Stimulated activated CD4-positive, alpha-beta T cell treated with anti-CD3 and anti-CD28 coated beads, Interleukin-4, amount 100 ng/mL, for 24 hours (primary cell): ENCODE measurements at places on chromosomes 5 and 9.
A peak's percentile ranks its signal among the peaks of the same experiment; 100 is the strongest.

- no peak for DNase-seq
These were observed 573.9 kb downstream of the KIF4B start for GRCh38 chr5:155587458-155587857.

- DNase-seq: no peak
These were observed 28.3 kb downstream of the LRSAM1 start for GRCh38 chr9:127479507-127480081.

DNA sequence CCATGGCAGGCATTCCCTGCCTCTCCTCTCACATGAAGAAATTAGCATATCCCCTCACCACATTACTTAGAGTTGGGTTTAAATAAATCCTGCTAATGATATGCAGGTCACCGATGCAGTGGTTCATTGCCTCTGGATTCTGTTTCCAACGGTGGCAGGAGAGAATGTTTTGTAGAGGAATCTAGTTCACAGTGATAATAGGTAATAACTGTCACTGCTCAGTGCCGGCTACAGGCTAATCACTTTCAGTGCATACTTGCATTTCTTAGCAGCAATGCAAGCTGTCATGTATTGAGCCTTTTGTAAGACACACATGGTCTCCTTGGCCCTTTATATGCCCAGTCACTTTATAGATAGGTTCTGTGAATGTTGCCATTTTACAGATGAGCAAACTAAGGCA is 59.5 kb upstream of the INSYN2B start:
- no peak for DNase-seq

- DNase-seq: no peak
These were observed 1939.8 kb downstream of the EFNA5 start for GRCh38 chr5:105730982-105731381.

- no peak for DNase-seq
These were observed 14.5 kb downstream of the OBP2B start for GRCh38 chr9:133194597-133194996.

DNA sequence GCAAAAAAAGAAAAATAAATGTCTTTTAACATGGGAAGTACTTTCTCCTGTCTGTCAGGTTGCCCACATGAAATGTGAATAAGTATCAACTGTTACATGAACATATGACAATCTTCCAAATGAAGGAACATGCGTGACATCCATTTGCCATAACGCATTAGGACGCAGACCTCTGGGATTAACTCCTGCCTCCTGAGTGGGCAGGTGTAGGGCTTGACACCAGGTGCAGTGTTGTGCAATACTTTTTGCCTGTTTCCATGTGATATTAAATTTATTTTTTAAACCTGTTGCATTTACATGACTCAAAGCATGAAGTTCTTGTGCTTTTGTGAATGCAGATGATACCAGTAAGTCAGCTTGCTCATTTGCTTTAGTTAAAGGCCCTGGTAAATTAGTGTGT is 8.7 kb upstream of the TMEM141 start:
- DNase-seq: no peak

GRCh38 chr5:90682278-90682677 is 123.7 kb downstream of the ADGRV1 start:
- no peak for DNase-seq

- no peak for DNase-seq
These were observed 11.3 kb upstream of the NUP214 start for GRCh38 chr9:131114084-131114535.

- no peak for DNase-seq
These were observed 36.1 kb downstream of the TLE1 start for GRCh38 chr9:81653240-81653639.

DNA sequence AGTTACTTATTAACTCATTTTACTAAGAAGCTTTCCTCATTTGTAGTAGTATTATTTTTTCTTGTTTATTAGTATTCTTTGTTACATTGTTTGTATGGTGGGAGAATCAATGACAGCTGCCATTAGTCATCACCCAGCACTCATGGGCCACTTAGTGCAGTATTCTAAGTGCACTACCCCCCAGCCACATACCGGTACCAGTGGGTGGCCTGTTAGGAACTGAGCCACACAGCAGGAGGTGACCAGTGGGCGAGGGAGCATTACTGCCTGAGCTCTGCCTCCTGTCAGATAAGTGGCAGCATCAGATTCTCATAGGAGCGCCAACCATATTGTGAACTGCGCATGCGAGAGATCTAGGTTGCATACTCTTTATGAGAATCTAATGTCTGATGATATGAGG is 24.2 kb upstream of the CAMLG start:
- no peak for DNase-seq

GRCh38 chr9:136950656-136951276 is 1.3 kb upstream of the LCN12 start:
- no peak for DNase-seq

DNA sequence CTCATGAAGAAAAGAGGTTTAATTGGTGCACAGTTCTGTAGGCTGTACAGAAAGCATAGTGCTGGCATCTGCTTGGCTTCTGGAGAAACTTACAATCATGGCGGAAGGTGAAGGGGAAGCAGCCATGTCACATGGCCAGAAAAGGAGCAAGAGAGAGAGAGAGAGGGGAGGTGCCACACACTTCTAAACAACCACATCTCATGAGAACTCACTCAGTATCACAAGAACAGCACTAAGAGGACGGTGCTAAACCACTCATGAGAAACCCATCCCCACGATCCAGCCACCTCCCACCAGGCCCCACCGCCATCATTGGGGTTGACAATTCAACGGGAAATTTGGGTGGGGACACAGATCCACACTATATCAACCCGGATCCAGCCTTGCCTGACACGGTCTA is 28.8 kb upstream of the IER5L start:
- no peak for DNase-seq

DNA sequence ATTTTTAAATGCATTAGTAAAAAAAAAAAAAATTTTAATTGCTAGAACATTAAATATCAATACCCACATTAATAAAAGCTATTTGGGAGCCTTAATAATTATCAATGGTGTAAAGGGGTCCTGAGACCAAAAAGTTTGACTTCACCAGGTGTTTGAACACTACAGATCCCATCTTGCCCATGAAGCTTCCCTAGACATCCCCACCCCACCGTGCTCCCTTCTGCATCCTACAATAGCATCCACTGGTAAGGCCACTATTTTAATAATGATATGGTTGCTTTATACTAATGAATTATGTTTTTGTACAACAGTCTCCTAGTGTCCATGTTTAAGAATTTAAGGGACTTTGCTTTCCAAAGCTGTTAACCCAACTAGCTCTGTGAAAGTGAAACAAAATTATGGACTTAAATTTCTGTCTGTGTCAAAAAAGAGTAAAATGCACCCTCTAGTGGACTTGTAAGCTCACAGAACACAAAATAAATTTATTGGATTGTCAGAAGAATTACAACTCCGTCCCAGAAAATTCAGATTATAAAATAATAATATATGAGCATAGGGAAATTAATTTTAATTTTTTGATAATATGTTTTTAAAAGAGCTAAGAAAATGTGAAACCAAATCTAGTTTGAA is 76.0 kb downstream of the ARL15 start:
- no peak for DNase-seq

DNA sequence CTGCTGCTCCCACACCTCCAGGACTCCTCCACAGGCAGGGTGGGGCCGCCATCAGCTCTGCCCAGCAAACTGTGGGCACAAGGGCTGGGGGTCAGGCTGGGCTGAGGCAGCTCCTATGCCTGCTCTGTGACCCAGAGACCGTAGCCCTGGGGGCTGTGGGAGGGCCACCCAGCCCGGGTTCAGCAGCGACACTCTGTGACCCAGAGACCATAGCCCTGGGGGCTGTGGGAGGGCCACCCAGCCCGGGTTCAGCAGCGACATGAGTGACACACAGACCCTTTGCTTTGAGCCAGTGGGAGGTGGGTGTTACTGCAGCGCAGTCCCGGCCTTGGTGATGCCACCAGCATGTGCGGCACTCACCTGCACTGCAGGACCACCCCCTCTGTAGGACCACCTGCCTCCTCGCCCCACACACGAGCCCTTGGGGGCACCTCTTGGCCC is 118.9 kb upstream of the LPCAT1 start:
- DNase-seq: no peak

DNA sequence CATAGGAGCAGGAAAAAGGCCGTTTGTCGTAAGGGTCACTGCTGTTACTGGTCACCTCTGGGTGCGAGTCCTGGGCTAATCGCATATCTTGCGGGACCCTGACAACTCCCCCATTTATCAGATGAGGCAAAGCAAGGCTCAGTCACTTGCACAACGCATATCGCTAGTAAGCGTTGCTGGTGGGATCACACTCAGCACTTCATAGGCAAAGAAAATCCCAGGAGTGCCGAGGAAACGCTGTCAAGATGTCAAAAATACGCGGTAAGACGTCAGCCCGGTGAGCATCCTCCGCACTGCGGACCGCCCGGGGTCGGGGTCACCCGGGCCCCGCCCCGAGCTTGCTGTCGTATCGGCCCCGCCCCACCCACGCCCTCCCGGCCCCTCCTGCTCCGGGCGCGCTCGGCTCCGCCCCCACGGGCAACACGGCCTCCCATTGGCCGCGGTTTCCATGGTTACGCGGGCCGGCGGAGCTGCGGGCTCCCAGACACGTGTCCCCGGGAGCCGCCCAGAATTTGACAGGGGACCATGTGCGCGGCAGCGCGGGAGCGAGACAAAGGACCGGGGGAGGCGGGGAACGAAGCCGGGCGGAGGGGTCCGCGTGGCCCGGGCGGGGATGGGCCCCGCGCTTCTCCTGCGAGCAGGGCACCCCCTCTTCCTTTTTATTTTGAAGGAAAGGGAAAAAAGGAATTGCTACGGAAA is 80.2 kb upstream of the IER5L start:
- DNase-seq: peak; percentile 89
